ENCODE measurements at places on chromosomes 16 and 17.

DNA sequence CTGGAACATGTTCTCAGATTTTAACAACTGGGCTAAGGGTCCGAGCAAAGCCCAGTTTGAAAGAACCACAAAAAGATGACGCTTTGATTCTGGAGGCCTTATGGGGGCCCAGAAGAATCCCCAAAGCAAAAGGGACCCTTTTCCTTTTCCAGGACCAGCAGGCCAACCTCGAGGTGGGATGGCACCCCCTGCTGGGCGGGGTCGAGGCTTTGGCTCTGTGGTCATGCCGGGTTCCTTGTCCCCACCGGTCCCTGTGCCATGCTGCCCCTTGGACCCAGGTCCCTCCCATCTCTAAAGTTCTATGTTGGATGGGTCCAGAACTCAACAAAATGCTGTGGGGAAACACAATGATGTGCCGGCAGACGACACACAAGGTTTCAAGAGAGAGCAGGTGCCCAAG is 30.9 kb downstream of the TMEM204 start:
- DNase-seq: no peak

DNA sequence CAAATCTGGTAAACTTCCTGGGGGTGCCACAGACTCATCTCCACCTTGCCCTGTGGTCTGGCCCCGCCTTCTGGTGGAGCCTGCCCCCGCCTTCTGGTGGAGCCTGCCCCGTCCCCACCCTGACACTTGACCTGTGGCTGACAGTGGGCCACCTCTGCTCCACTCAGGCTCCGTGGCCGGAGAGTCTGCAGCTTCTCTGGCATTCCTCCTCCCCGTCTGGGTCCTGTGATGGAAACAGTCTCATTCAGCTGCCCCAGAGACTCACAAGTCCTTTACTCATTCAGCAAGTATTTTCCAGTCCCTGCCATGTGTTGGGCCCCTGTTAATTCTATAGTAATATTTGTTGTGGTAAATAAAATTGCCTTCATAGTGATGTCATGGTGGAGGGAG is 21.0 kb upstream of the G6PC1 start:
- DNase-seq: no peak

- no peak for DNase-seq
Measured at GRCh38 chr16:89599451-89599858, 14.0 kb upstream of the DPEP1 start.

DNA sequence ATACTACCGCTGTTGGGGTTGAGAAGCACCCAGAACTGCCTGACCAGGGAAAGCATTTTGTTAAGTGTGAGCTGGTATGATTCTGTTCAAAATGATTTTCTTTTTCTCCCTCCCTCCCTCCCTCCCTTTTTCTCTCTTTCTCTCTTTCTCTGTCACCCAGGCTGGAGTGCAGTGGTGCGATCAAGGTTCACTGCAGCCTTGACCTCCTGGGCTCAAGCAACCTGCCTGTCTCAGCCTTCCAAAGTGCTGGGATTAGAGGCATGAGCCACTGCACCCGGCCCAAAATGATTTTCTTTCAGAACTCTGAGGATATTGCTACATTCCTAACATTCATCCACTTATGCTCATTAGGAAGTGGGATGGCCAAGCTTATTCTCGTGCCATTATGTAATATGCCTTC is 41.3 kb downstream of the SLC47A1 start:
- DNase-seq: no peak
